Glutamatergic neuron (in vitro differentiated cells): ENCODE measurements at places on chromosomes 4 and X. TPM values are rescaled to one million over a fixed set of nuclear protein-coding genes. Genes with fewer than 3 reads are reported as not detected.

The FATE1 gene
- total RNA-seq = not detected

DNA sequence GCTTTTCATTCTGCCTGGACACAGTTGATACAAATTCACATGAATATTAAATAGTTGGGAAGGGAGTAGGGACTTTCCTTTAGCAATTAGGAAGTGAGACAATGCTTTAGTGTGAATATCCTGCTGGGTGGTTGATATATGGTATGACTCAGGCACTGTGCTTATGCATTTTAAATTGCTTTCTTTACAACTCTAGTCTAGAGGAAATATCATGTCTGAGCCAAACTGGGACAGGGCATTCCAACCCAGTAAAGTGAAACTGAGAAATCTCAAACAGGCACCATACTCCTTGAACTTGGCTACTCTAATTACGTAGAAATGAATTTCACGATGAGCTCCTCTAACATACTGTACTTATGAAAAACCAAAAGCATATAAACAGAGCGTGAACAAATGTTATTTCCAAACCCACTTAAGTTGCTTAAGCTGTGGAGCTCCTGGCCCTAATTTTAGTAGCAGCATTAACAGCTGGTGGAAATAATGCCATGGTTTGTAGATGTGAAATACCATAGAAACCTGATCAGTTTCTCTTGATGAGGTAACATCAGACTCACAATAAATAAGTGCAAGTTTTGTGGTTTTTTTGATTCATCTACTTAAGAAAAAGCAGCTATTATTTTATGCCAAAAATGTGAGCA is 242.9 kb upstream of the GK2 start:
- peaks cover 3% of the 10 kb centered on the region for H3K4me1 ChIP-seq
- DNase-seq = no peak
- H3K4me3 ChIP-seq = no peak overlapping the region
- H3K36me3 ChIP-seq = no peaks in the 10 kb centered on the region
- no peaks in the 10 kb centered on the region for H3K27me3 ChIP-seq
- H3K27ac ChIP-seq = no peak overlapping the region

The NEXMIF gene
- total RNA-seq = 2.9 TPM

DNA sequence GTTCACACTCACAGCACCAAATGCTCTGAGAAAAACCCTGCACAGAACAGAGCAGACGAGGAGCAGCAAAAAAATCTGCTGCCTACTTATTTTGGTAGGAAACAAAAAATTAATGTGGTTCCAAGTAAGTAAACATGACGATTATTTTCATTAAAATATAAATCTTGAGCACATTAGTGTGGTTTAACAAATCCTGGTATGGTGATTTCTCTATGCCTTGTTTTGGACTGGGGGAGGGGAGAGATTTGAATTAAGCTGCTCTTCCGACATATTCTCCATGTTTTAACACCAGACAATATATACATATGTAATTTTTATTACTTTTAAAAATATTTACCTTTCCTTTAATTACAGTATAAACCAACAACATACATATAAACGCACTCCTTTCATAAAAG is 1.8 kb downstream of the CAMK2D start:
- H3K27me3 ChIP-seq = peaks cover 13% of the 10 kb centered on the region
- no peak overlapping the region for H3K27ac ChIP-seq
- no peak for DNase-seq

The FGFR3 gene
- total RNA-seq = 11.3 TPM

The VEGFD gene
- 0.20 TPM for total RNA-seq

DNA sequence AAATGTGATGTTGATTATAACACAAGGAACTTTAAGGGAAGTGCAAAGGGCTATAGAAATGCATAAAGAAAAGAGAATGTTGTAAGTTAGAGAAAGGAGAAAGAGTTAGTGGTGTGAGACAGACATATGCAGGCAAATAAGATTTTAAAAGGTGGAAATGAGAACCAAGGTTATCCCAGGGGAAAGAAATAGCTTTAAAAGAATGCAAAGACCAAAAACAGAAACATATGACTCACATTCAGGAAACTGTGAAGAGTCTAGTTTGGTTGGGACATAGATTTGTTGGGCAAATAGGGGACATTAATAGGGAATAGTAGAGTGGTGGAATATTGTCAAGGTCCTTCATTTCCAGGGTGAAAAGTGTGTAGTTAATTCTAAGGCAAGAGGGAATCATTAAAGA is 52.4 kb downstream of the MAPK10 start:
- H3K4me3 ChIP-seq = no peak overlapping the region
- H3K4me1 ChIP-seq = no peaks in the 10 kb centered on the region
- H3K27ac ChIP-seq = no peak overlapping the region
- DNase-seq = no peak
- H3K27me3 ChIP-seq = peaks cover 2% of the 10 kb centered on the region

DNA sequence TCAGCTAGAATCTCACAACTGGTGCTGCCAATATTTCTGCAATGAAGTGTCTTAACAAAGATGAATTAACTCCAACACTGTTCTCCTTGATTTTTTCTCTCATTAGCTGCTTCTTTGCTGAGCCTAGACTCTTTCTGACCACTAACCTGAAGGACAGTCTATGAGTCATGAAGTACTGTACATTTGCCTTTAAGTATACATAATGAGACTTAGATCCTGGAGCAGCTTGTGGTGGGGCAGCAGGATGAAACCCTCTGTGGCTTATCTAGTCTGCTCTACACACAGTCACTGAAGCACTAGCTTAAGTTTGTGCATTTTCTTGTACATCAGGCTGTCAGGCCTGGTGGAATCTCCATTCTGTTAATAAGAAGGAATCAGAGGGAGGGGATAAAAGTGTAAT is 307.4 kb upstream of the SMIM31 start:
- no peak overlapping the region for H3K27ac ChIP-seq
- H3K27me3 ChIP-seq = no peaks in the 10 kb centered on the region
- peaks cover 6% of the 10 kb centered on the region for H3K4me1 ChIP-seq
- H3K4me3 ChIP-seq = no peak overlapping the region
- H3K36me3 ChIP-seq = no peaks in the 10 kb centered on the region

- H3K27me3 ChIP-seq = no peaks in the 10 kb centered on the region
- H3K36me3 ChIP-seq = peaks cover 12% of the 10 kb centered on the region
- DNase-seq = no peak
- H3K4me1 ChIP-seq = peaks cover 2% of the 10 kb centered on the region
- no peak overlapping the region for H3K4me3 ChIP-seq
Observed at GRCh38 chr4:113499696-113500095, 261.8 kb downstream of the CAMK2D start.

GRCh38 chrX:1418901-1419544 is 27.1 kb upstream of the SLC25A6 start:
- DNase-seq = no peak
- no peaks in the 10 kb centered on the region for H3K4me1 ChIP-seq
- peaks cover 27% of the 10 kb centered on the region for H3K36me3 ChIP-seq
- peaks cover 6% of the 10 kb centered on the region for H3K27me3 ChIP-seq

DNA sequence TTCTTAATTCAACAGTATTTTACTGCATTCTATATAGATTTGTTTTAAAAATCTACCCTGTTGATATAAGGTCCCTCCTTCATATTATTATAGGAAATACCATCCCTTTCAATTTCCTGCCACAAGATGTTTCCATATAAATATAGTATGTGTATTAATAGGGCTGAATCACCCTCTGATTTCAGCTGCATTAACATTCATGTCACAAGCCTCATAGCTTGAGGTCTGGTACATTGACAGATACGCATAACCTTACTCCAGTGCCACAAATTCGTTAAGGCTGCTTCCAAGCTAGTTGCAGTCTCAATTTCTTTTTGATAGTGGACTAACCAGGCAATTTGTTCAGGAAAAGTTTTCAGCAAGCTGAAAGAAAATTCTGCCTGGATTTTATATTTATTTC is 128.4 kb downstream of the KLHL34 start:
- H3K27ac ChIP-seq = no peak overlapping the region
- DNase-seq = no peak
- no peaks in the 10 kb centered on the region for H3K36me3 ChIP-seq
- H3K4me3 ChIP-seq = no peak overlapping the region

- peaks cover 11% of the 10 kb centered on the region for H3K4me1 ChIP-seq
- H3K27me3 ChIP-seq = no peaks in the 10 kb centered on the region
- no peak overlapping the region for H3K4me3 ChIP-seq
- DNase-seq = no peak
Observed at GRCh38 chr4:11471618-11472017, 42.9 kb upstream of the HS3ST1 start.

The ABLIM2 gene
- total RNA-seq = 7.5 TPM

DNA sequence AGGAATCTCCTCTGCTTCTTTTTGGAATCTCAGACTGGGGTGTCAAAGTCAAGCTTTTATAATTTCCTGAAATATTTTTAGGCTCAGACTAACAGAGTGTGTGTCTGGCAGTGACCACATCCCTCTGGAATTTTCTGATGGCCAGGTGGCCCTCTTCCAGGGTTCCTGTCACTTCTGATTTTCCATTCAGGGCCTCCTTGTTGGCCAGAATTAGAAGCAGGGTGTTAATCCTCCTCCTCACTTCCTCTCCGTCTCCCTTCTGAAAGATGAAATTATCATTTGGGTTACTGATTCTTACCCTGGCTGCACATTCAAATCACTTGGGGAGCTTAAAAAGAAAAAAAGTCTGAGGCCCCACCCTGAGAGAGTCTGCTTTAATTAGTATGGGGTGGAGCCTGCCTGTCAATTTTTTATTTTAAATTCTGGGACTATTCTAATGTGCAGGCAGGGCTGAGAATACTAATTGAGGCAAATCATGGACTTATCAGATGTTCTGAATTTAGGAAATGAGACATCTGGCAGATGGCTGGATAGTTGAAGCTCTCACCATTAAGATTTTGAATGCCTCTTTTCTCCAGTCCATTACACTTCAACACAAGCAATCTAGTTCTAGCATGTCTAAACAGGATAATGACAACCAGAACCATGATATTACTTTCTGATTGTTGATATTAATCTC is 43.2 kb downstream of the HAND2 start:
- no peaks in the 10 kb centered on the region for H3K36me3 ChIP-seq
- no peak overlapping the region for H3K4me3 ChIP-seq
- no peak for DNase-seq
- H3K27me3 ChIP-seq = no peaks in the 10 kb centered on the region
- no peak overlapping the region for H3K27ac ChIP-seq
- no peaks in the 10 kb centered on the region for H3K4me1 ChIP-seq

DNA sequence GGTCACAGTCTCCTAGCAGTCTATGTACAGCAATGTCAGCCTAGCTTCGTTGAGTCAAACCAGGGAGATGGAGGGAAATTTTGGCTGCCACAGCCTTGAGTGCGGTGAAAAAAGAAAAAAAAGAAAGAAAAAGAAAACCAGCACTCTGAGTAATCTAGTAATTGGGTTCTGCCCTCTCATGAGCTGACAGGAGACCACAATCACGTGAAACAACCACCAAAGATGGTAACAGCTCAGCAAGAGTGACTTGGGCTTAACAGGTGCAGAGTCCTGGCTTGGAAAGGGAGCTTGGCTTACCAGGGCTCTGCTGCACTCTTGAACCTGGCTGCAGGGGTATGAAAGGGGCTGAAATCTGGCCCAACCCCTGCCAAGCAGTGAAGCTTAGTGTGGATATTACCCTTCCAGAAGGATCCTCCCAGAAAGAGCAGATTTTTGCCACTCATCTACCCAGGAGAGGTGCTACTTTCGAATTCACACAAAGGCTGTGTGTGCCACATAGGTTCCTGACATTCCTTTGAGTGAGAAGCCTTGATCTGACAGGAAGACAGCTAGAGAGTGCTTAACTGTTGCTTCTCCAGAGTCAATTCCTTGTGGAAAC is 350.3 kb downstream of the PTTG2 start:
- no peak overlapping the region for H3K27ac ChIP-seq
- H3K27me3 ChIP-seq = peaks cover 4% of the 10 kb centered on the region
- no peak for DNase-seq
- H3K4me3 ChIP-seq = no peak overlapping the region
- H3K4me1 ChIP-seq = no peaks in the 10 kb centered on the region

The PROM1 gene
- 36.9 TPM for total RNA-seq

GRCh38 chrX:53047228-53047627 is 1.4 kb upstream of the GPR173 start:
- H3K27ac ChIP-seq = peak overlapping the region; percentile 96
- peaks cover 2% of the 10 kb centered on the region for H3K27me3 ChIP-seq
- H3K4me1 ChIP-seq = peaks cover 7% of the 10 kb centered on the region
- H3K4me3 ChIP-seq = peak overlapping the region; percentile 75
- no peaks in the 10 kb centered on the region for H3K36me3 ChIP-seq
